Muscle of arm (tissue), 14 donors: ENCODE measurements at places on chromosomes 5 and 9. TPM values are rescaled to one million over a fixed set of nuclear protein-coding genes. Genes with fewer than 3 reads are reported as not detected.

DNA sequence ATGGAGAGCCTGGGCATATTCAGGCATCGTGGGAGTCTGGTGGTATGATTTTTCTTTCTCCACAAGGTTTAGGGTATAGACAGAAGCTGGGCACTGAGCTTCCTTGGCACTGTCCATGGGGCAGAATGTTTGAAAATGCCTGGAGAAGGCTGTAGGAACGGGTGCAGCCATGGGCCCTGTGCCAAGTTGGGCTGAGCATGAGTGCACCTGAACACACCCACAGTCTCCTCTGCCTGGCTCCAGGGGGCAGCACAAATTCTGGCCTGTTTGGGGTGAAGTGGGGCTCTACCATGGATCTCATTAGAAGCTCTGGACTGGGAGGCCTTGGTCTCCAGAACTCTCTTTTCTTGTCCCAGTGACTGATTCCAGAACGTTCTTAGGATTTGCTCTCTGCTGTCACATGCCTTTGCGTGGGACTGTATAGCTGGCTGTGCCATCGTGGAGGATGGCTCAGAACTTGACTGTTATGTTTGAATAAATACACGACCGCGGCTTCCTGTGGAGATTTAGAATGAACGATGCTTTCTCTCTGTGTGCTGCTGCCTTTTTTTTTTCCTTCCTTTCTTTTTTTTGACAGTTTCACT, 229.8 kb downstream of the FANCC start:
- DNase-seq: no peak

DNA sequence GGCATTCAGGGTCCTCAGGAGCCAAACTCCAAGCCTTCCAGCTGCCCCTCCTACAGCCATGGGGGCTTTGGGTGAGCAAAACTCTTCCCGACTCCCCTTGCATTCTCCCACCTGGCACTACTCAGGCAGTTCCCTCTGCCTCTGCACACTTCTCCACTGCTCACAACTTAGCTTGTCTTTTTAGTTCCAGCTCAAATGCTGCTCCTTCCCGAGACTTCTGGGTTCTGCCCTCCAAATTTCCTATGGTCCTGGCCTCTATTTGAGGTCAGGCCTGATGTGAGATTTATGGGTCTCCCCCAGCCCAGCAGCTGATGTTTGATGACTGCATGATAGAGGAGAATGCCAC, 5.7 kb upstream of the SLC25A48 start:
- no peak for DNase-seq

- no peak for DNase-seq
Observed at GRCh38 chr5:146440870-146441495, 6.2 kb upstream of the TCERG1 start.

The RALGDS gene
- 45.6 TPM for polyA plus RNA-seq

The NHP2 gene
- 90.0 TPM for polyA plus RNA-seq

The ECM2 gene
- 39.0 TPM for polyA plus RNA-seq

The PDE6A gene
- polyA plus RNA-seq: 0.05 TPM

The FUT7 gene
- polyA plus RNA-seq: not detected

- DNase-seq: no peak
Observed at GRCh38 chr9:71783120-71783523, 14.8 kb upstream of the CEMIP2 start.

DNA sequence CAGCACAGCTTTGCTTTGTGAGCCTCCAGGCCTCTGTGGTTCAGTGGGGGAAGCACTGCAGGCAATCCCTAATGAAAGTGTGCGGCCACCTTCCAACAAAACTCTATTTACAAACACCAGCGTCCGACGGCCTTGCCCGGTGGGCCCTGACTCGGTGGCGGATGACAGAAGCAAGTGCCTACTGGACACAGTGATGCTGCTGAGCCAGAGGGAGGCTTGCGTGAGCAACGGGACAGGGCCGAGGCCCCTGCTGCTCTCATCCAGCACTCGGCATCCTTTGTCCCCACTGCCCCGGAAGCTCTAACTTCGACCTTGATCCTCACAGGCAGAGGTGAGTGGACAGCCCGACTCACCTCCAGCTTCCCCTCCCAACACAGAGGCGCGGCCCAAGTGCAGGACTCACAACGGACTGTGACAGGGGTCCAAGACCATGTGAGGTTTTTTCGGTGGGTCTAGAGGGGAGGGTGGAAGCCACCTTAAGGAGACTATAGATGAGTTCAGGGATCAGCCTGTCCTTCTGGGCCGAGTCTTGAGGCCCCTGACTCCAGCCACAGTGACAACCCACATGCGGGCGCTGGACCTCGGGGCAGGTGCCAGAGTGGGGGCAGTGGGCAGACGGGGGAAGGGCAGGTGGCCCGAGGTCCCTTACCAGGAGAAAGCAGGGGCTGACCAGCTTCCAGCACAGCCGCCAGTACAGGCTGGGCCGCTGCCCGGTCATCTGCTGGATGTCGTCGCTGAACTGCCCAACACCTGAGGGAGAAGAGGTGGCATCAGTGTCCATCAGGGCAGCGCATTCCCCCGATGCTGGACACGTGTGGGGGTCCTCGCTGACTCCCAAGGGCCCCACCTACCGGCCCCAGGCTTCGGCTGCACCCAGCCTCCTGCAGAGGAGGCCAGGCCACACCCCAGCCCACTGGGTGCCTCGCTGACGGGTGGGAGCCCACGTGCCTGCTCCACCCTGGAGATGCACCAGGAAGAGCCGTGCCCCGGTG, 39.4 kb downstream of the SLC6A3 start:
- DNase-seq: no peak

The NLN gene
- 19.8 TPM for polyA plus RNA-seq

The KCNN2 gene
- 12.5 TPM for polyA plus RNA-seq

DNA sequence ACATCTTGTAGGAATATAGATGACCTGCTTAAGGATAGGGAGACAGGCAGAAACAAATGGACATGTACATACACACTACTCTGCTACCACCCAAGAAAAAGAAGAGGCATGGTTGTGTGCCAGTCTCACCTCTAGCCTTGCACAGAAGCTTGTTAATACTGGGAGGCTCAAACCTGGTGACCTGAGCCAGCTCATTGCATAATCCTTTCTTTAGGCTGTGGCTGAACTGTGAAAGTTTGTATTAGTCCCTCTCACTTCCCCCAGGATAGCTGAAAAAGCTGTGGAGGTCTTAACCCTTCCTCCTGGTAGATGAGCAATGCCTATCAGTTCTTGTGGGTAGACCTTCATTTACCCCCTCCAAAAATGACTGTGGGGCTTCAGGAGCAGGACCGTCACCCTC, 28.7 kb downstream of the TPD52L3 start:
- DNase-seq: no peak

GRCh38 chr9:112218908-112219307, 43.8 kb upstream of the SUSD1 start:
- no peak for DNase-seq

The NSD1 gene
- 44.9 TPM for polyA plus RNA-seq

The DNAI1 gene
- polyA plus RNA-seq: not detected

GRCh38 chr9:34510497-34511468, 12.0 kb downstream of the ENHO start:
- DNase-seq: no peak

The TSLP gene
- polyA plus RNA-seq: 0.84 TPM

The SLC6A19 gene
- not detected for polyA plus RNA-seq

The RPS23 gene
- 3,119 TPM for polyA plus RNA-seq

GRCh38 chr5:133252133-133252480, 200.3 kb downstream of the HSPA4 start:
- DNase-seq: no peak

DNA sequence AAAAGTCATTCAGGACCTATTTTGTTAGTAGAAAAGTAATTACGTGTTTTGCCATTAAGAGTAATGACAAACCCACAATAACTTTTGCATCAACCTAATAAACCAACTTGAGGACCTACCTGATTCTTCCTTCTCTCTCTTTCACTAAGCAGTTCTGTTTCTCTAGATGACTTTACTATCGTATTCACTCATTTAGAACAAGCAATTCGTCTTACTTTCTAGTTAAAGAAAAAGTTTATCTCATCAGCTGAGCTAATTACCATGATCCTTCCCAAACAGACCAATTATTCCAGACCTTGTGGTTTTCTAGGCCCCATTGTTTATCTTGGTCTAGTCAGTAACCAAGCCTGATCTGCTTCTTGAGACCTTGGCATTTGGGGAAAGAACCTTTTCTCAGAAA, 49.6 kb upstream of the PRDM9 start:
- DNase-seq: no peak

DNA sequence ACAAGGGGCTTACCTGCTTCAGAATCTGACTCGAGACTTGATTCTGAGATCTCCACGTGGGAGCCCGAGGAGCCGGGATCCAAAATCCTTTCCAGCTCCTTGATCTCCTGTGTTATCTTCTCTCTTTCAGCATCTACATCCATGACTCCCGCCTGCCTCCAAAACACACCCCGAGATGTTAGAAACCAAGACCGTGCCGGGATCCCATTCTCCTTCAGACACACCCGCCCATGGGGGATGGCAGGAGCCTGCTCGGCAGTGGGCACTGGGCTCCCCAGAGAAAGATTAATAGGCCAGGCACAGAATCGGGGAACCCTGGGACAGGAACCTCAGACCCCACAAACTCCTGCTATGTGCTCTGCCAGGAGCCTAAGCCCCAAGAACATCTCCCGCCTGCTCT, 1.7 kb downstream of the SNAPC4 start:
- no peak for DNase-seq

GRCh38 chr9:83920469-83920926, 734 bp downstream of the KIF27 start:
- peak; percentile 57 for DNase-seq

- DNase-seq: no peak
Observed at GRCh38 chr9:104319685-104320084, 184.4 kb upstream of the OR13F1 start.

The PTGES gene
- 9.0 TPM for polyA plus RNA-seq

DNA sequence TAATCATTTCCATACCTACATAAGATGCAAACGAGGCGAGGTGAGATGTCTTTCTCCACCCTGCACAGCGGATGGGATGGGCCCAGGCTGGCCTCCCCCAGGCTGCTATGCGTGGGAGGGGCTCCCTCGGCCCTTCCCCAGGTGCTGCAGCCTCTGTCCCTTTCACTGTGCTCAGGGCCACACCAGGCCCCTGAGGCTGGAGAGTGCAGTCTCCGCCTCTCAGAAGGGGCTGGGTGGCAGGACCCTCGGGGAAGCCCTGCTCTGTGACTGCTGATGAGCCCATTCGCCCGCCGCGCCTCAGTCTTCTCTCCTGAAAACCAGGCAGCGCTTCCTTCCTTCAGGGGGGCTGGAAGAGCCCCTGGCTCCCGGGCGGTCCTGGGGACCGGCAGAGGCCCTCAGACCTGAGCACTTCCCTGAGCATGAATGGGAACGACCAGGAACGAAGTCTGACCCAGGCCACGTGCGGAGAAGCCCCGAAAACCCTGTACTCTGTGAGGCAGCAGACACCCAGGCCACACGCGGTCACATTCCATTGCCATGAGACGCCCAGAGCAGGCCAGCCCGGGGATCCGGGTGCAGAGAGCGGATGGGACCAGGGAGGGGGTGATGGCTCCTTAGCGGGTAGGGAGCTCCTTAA, 21.9 kb upstream of the NOTCH1 start:
- DNase-seq: no peak

GRCh38 chr9:120221844-120222243, 358.1 kb downstream of the CDK5RAP2 start:
- DNase-seq: no peak

DNA sequence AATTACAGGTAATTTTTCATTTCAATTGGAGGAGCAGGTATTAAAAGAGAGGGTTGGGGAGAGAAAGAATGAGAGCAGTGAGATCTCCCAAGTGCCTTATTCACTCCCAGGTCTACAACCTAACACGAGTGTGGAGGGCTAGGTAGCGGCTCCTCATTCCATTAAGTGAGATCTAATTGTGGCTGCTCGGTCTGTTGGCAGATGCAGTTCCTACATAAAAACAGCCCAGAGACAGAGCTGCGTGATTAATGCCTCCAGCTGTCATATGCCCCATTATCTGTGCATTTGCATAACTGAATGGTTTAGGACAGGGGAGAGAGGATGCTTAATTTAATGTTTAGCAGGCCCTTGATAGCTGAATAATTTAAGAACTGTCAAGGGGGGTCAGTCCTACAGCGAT, 100.5 kb downstream of the PSAT1 start:
- no peak for DNase-seq

DNA sequence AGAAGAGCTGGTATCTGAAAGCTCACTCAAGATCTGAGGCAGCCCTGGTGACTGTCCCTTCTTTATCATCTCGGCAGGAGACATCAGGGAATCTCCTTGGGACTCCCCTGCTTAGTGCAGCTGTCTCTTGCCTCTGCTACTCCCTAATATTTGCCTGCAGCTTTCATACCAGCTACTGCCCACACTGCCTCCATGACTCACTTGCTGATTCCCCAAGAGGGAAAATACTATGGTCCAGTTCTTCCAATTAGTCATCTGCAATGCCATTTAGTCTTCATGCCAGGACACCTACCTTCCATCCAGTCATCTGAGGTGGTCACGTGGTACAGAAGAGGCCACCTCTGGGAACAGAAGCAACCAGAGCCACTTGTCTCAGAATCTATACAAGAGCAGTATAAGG, 270.8 kb downstream of the NTRK2 start:
- no peak for DNase-seq

DNA sequence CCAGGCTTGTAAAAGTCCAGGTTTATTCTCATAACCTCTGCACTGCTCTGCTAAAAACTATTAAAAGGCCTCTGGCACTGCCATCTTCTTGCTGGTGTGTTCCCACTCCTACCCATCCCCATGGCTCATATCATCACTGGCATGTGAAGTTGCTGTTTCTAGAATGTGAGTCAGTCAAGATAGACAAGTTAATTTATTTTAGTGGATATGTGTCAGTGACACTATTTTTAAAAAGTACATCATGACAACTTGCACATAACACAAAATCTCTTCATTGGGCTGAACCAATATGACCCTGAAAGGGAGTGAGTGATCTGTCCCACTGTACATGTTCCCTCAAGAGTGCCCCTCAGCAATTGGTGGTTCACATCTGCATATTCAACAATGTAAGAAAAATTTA, 299.7 kb downstream of the NFIB start:
- DNase-seq: no peak

The AIF1L gene
- 19.5 TPM for polyA plus RNA-seq
